NCI-H774 (cell line): ENCODE measurements at places on chromosomes 2 and 18.

GRCh38 chr2:85728883-85729824 is 24.6 kb upstream of the ATOH8 start:
- peak; percentile 45 for DNase-seq

DNA sequence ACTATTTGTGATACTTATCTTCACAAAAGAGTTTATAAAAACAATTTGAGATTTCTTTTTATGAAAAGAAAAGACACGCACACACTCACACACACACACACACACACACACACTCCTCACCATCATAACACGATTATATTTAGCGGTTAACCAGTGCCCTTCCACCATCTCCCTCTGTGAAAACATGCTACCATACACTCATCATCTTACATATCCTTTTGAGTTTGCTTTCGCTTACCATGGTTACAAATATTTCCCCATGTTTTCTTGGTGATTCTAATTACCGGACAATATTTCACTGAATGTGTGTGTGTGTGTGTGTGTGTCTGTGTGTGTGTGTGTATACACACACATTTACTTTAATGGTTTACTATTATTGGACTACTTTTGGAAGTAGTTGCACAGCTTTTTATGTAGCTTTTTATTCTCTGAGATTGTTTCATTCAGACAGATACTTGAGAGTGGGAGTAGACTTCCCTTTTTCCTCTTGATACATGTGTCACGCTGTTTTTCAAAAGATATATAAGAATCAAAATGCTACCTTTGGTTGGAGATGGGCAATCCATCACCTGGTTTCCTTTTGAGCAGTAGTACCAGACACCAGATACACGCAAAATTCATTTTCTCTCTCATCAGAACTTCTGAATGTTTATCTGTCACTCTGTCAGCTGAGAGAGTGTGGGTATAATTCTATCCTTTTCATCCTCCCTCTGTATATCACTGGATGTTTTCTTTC is 138.1 kb downstream of the SETBP1 start:
- DNase-seq = no peak

DNA sequence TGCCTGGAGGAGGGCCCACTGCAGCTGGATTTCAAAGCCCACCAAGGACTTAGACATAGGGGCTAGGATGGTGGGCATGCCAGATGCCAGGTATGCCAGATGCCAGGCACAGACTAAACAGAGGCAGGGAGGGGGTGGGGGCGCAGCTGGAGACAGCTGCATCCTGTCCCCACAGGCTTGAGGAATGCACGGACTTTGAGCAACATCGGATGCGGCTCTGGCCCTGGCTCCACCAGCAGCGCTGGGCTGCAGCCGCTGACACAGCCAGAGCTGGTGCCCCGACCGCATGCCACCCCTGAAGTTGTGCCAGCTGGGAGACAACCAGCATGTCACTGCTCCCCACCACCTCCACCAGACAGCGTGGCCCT is 39.5 kb downstream of the AQP12A start:
- DNase-seq = no peak

GRCh38 chr2:104733226-104733943 is 120.5 kb upstream of the POU3F3 start:
- DNase-seq = no peak

DNA sequence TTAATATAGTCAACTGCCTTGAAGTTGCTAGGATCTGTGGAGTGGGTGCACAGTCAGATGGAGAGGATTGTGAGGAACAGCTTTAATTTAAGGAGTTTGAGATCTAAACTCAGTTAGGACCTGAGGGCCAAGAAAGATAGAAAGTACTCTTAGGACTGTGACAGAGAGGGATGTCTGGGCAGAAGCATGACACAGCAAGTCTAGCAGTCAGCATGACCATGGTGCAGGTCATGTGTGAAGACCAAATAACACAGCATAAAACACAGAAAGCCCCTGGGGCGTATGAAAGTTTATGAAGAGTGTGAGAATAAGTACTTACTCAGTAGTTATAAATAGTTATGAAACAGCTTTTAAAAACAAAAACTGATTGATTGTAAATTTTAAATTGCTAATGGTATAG is 107.2 kb downstream of the GALNT1 start:
- no peak for DNase-seq

DNA sequence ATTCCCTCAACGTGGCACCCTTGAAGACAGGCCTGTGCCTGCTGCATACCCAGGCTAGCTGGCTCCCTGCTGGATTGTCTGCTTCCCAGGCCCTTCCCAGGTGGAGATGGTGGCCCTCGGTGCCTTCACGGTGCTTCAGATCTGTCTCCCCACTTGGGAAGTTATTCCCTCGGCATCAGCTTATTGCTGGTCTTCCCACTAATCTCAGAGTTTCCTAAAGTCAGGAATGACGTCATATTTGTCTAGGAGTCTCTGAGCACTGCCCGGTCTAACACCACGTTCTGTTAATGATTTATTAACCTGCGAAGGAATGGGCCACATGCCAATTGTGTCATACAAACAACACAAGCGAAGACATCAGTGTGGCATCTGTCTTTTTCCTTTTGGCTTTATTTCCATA is 269.8 kb upstream of the ID2 start:
- no peak for DNase-seq

DNA sequence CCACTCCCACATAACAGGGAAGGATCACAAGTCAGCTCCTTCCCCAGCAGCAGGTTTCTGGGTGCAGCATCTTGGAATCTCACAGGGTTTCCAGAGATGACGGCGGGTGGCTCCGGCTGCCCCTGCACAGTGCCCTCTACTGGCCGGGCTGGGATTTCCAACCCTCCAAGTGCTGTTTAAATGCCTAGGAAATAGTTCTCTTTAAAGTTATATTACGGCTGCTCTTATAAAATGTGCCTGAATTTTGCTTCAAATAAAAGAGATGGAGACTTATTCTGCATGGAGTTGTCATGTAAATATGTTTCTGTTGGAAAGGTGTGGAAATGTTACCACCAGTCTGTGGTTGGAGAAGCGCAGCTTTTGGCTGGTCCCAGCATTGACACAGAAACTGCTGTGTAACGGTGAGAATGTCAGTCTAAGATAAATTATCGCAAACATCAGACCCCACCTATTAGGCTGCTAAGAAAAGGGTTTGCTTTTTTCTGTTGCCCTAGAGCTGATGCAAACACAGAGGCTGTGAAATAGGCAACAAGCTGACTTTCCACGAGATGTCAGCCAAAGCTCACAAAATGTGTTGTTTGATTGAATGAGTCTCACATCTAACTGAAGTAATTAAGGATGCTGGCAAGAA is 3.3 kb upstream of the HJURP start:
- peak; percentile 42 for DNase-seq

DNA sequence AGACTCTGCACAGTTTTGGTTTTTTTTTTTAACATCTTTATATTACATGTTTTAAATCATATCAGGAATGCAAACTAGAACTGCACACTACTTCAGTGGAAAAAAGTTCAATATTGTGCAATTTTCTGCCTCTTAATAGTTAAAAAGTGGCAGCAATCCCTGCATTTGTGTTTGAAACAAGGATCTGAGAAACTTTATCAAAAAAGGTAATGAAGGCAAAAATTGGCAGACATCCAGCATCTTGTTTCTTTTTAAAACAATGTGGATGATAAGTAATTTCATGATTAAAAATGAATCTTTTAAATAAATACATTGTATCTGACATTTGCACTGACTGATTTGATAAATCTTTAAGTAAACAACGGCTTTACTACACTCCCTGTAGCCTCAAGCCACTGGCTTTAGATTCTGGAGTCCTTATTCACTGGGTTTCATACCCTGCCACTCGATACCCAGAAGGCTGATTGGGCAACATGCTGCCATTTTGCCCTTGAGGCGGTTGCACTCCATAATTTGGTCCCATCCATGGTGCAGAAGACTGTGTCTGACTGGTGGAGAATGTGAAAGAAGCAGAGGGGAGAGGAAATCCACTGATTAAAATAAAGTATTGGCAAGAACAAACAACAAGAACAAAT is 21.6 kb upstream of the C2orf42 start:
- no peak for DNase-seq

DNA sequence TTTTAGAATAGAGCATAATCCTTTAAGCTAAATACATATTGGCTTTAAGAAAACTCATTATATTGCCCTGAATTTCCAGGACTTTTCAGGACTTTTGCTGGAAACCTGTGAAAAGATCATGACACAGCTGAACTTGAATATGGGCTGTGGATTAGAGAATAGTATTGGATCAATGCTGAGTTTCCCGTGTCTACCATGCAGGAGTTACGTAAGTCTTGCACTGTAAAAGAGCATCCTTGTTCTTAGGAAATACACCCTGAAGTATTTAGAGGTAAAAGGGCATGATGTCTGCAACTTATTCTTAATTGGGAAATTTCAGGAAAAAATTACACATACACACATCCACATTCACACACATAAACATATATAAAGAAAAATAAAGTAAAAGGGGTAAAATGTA is 82.1 kb downstream of the ZFP36L2 start:
- DNase-seq = no peak

GRCh38 chr2:55801436-55801835 is 107.8 kb upstream of the PNPT1 start:
- no peak for DNase-seq

- no peak for DNase-seq
These were observed 46.1 kb downstream of the CLASP1 start for GRCh38 chr2:121603185-121603584.

DNA sequence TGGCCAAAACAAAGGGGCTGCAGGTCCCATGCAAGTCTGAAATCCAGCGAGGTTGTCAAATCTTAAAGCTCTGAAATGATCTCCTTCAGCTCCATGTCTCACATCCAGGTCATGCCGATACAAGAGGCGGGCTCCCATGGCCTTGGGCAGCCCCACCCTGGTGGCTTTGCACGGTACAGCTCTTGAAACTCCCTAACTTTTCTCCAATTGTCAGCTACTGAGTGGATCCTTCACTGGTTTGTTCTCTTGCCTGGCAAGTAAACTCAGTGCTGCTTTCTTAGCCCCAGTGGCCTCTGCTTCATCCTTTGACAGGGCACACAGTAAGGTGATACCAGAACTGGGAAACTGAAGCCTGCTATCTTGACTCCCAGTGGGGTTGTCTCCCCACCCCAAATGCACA is 26.3 kb downstream of the SERPINB13 start:
- no peak for DNase-seq

DNA sequence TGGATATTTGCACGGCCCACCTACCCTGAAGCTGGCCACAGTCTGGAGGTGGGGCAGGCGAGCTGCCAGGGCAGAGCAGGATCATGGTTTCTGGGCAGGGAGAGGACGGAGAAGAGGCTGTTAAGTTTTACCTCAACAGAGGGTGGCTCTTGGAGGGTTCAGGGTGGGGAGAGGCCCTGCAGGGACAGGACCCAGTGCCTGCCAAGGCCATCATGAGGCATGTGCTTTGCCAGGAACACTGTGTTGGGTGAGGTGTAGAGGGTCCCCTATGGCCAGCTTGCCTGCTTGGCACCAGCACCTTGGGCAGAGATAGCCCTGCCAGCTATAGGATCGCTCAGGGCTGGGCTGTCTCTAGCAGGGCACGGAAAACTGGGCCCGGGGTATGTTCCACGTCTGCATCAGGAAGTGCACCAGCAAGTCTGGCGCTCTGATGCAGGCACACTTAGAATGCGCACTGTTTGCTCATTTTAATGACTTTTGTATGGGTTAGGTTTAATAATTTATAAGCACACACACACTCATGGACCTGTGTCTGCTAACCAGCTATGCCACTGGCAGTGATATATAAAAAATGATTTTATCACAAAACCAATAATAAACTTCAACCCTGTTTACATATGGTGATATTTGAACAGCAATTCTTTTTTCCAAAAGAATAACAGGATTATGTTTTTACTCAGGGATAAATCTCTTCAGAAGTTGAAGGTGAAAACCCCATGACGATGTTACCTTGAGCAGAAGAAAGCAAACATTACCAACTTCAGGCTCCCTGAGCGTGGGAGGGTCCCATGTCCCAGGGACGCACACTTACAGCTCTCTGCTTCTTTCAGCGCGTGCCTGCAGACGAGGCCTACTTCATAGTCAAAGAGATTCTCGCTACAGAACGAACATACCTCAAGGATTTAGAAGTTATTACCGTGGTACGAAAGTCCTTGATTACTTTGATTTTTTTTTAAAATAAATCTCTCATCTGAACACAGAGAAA is 46.4 kb downstream of the STK25 start:
- DNase-seq = no peak

GRCh38 chr2:182014284-182014683 is 28.6 kb downstream of the PPP1R1C start:
- DNase-seq = no peak

GRCh38 chr2:179422037-179422643 is 157.5 kb upstream of the SESTD1 start:
- DNase-seq = peak; percentile 65

DNA sequence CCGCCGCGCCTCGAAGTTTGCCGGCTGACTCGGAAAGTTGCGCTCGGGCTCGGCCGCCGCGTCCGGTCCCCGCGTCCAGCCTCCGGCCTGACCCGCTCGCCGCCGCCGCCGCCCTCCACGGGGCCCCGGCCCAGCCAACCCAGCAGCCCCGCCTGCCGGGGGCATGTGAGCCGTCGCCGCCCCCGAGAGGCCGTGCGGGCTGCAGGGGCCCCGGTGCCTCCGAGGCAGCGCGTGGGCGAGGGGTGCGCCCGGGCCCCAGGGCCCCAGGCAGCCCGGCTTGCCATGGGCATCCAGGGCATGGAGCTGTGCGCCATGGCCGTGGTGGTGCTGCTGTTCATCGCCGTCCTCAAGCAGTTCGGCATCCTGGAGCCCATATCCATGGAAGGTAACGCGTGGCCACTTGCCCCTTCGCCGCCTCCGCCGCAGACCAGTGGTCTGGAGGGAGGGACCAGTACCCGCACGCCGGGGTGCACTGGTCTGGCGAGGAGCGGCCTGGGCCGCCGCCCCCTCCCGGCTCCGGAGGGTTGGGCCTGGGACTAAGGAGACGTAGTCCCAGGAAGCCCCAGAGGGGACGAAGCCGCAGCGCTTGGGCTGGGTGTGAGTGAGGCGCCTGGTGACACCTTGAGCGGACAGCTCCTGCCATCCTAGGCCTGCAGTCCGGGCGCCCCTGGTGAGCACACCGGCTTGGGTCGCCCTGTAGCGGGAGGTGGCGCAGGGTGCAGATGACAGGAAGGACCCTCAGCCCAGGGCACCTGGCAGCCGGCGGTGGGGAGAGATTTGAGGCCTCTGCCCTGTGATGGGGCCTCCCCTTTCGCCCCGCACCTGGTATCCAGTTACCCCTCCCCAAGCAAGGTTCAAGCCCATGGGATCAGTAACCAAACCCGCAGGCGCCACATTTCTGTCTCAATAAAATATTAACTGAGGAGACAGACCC is 49.9 kb downstream of the KCNIP3 start:
- no peak for DNase-seq

- DNase-seq = no peak
These were observed 54.4 kb downstream of the SETBP1 start for GRCh38 chr18:44735096-44735495.
